ENCODE measurements at places on chromosomes 12 and 14.

DNA sequence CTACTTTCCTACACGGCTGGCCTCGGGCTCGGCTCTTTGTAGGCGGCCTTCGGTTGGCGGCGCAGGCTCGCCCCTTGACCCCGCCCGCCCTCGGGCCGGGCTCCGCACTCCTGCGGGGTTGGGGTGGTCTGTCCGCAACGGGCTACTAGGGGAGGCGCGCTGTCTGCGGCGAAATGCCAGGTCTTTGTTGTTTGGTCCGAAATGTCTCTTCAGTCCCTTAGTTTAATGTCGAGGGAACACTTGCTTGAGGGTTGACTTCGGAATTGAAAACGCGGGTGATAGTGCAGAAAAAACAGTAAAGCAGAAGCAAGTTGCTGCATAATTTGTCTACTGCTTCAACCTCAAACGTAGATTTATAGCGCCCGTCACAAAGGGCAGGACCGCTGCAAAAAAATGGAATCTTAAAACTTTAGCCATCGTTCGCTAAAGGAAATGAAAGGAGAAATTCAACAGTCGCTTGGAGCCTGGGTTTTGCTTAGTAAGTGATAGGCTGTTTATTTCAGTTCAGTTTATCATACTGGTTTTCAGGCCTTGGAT lies 390 bp downstream of the JKAMP start:
- no peak for DNase-seq

DNA sequence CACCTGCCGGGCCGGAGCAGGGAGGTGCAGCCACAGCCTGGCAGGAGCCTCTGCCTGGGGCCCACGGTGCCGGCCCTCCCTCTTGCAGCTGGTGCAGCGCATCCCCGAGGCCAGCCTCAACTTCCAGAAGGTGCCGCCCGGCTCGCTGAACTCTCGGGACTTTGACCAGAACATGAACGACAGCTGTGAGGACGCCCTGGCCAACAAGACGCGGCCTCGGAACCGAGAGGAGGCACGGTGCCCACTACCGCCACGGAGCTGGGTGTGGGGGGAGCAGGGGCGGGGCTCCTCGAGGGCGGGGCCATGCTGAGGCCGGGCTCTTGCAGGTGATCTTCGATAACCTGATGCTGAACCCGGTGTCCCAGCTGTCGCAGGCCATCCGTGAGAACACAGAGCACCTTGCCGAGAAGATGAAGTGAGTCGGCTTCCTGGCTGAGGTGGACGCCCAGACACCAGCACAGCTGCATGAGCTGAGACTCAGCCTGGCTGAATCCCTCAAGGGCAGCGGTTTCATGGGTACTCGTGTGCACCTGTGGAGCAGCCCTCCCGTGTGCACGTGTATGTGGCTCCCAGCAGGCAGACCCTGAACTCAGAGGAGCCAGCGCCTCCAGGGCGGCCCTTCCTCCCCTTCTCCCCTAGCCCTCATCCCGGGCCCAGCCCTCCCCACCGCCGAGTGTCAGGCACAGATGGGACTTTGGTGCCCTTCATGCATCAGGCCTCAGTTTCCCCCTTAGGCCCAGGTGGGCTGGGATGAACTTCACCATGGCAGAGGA lies 28.6 kb downstream of the CEP170B start:
- DNase-seq, result no peak

GRCh38 chr12:94445662-94446061 lies 14.0 kb downstream of the CEP83 start:
- no peak for DNase-seq

GRCh38 chr14:95515596-95516552 lies 576 bp downstream of the SYNE3 start:
- peak; percentile 57 for DNase-seq

DNA sequence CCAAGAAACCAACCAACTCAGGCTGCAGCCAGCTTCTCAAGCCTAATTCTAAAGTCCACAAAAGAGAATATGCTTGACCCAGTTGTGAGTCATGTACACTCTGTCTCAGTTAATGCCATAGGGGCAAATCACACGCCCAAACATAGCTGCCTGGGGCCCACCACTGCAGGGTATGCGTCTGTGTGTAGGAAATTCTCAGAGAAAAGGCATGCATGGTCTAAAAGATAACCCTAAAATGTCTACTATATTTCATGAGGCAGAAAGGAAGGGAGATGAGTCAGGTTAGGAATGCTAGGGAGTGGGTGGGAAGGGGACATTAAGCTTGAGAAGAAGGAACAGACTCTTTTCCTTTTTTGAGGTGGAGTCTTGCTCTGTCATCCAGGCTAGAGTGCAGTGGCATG lies 22.3 kb upstream of the SPTLC2 start:
- peak; percentile 74 for DNase-seq

DNA sequence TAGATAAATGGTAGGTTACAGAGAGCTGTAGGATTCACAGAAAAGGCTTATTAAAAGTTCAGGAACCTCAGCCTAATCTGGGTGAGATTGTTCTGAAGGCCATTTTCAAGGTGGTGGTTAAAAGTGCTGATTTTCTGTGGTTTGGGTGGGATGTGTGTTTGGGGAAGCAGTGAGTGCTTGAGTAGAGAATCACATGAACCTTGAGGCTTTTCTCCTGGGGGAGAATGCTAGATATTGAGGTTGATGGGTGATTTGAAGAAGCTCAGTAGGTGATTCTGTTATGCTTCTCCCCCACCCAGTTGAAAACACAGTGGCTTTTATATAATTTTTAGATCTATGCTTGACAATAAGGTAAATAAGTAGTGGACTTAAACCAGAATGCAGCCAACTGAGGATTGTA lies 420.9 kb downstream of the PCNX1 start:
- DNase-seq, result no peak

DNA sequence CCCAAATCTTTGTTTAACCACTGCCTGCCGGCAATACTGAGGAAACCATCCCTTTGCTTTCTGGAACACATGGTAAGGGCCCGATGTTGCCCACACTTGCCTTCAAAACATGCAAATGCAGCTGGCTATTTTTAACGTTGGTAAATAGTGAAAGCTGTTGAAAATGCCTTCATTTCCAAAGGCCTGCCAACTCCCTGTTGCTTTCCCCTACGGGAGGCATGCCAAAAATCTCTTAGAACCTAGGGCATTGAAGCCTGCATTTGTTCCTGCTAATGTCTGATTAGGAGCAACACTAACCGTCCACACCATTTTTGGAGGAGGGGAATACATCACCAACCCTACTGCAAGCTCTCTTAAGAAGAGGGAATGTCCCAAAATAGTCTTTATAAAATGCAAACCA lies 152.6 kb upstream of the NOS1 start:
- no peak for DNase-seq

DNA sequence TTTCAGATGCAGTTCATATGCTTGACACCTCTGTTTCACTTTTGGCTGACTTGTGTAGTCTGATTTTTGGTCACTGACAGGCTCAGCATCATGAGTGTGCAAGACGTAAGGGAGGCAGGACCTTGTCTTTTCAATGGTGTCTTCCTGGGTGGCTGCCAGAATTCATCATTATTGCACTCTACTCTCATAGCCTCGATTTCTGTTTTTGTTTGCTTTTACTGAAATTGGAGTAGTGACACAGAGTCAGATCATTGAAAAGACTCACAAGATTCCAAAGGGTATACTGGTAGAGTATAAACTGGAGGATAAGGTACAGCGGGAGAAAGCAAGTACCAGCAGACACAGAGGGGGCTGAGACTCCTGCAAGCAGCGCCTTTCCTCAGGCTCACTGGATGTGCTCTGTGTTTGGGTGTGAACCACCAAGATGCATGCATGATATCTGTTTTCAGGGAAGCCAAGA lies 126.3 kb upstream of the FGD4 start:
- no peak for DNase-seq

DNA sequence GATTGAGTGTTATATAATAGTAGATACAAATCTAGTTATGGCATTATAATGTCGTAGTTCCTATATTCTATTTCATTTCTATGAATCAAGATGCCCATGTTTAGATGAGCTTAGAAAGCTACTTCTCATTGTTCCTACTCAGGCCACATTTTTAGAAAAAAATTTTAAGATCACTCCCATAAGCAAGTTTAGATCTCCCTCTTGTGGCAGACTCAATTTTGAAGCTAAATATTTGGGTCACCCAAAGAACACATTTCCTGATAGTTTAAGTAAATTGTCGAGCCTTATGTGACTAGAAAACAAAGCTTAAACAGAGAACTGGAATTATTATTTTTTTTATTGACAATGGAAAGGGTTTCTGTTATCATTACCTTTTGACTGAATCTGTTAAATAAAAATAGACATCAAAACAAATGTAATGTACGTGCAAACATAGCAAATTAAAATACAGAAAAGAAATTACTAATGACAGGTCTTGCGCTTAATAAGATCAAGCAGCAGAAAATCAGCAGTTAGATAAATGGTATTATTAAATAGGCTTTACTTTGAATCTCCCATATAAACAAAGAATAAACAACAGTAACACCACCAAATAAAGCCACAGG lies 180.2 kb downstream of the ACSS3 start:
- peak; percentile 27 for DNase-seq

GRCh38 chr12:15001733-15002382 lies 29.0 kb downstream of the PDE6H start:
- peak; percentile 40 for DNase-seq

- DNase-seq, result no peak
These were observed 90.8 kb upstream of the DAAM1 start for GRCh38 chr14:59097681-59098080.

DNA sequence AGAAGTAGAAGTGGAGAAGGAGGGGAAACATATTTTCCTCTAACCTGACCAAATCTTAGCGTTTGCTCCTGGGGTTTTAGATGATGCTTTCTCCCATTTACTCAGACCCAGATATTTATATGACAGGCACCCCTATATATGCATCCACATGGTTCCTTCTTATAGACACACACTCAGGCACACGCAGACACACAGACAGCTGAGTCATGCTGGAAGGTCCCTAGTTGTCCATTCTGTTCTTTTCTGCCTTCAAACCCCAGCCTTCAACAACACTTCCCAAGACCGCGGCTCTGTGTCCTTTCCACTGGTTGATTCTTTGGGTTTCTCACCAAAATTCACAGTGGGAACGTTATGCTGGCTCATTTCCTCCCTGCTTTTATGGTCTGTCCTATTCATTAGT lies 52.1 kb downstream of the HSPB8 start:
- DNase-seq, result no peak

DNA sequence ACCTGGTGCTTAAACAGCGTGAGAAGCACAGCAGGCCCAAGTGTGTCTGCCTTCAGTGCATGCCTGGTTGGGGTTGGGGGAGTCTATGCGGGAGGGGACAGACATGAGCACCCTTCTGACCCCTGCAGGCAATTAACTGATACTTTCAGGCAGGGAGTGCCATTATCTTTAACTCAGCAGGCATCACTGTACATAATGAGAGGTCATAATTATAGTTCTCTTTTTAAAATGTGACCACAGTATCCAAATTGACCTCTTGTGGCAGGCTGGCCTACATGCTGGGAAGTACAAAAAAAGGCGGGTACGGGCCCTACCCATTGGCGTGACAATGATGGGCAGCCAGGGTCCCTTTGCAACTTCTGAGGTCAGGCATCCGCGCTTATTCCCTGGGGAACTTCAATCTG lies 209.1 kb downstream of the FOXN3 start:
- DNase-seq, result no peak

- DNase-seq, result no peak
These were observed 98.7 kb upstream of the VASH1 start for GRCh38 chr14:76662580-76662979.

DNA sequence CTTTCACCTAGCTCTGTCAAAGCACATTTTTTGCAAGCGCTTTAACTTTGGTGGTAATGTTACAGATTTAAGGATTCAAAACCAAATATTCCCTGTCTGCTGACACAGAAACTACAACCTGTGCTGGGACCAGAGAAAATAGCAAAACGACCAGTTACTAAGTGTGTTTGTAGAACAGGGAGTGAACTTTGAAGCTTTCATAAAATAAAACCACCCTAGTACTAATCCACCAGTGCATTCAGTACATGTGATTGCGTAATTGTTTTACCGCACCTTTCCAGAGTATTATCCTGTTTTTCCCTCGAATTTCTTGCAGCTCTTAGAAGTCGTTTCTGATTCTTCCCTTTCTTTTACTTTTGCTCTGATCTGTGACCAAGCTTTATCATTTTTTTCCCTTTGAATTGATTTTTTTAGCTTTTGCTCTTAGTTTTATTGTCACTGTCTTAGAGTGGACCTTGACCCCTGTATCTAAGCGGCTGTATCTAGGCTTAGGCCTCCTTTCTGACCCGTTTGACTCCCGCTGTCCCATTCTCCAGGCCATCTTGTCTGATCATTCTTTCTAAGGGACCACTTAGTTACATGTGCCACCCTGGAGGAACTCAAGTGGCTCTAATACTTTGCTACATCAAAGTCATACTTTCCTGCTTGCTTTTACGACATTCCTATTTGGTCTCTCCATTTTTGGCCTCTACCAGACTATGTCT lies 429.4 kb downstream of the PCNX1 start:
- no peak for DNase-seq

- no peak for DNase-seq
These were observed 80.1 kb downstream of the PLXNC1 start for GRCh38 chr12:94228488-94228907.
